ENCODE measurements at places on chromosomes 3 and 15.

- no peak for DNase-seq
These were observed 11.6 kb upstream of the NR2C2 start for GRCh38 chr3:14935592-14936345.

DNA sequence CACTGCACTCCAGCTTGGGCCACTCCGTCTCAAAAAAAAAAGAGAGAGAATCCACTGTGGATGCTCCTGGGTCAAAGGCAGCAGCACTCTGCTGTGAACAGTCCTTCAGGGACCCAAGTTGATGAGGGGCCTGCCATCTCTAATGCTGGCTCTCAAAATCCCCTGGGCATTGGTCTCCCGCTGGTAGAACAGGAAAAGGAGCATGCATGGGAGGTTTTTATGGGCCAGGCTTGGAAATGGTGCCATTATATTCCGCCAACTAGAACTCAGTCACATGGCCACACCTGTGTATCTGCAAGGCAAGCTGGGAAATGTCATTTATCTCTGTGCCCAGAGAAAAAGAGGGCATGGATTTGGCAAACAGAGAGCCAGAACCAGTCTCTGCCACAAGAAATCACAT lies 3.4 kb upstream of the DIS3L start:
- no peak for DNase-seq

GRCh38 chr3:174159604-174160003 lies 699.5 kb upstream of the NAALADL2 start:
- no peak for DNase-seq

- no peak for DNase-seq
These were observed 54.2 kb downstream of the MEIS2 start for GRCh38 chr15:37045859-37046740.

DNA sequence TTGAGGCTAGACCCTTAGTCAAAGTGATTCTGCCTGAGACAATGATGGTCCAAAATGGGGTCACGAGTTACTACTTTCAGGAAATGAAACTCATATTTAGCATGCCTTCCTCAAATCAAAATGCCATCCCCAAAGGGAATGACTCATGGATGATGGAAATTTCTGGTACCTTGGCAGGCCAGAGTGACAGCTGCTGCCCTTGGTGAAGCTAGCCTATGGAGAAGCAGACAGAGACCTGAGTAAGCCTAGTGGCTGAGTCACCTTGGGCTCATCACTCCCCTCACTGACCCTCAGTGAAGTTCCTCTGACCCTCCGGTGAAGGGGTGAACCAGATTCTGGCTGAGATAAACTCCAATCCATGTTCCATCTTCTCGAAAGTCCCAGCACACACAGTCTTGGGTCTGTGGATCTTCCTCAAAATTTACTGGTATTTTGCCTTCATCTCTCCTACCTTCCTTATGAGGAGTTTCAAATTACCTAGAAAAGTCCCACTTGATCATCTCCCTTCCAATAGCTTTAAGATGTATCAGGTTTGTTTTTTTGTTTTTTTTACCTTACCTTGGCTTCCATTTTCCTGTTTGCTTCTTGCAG lies 54.5 kb upstream of the ABHD17C start:
- no peak for DNase-seq

DNA sequence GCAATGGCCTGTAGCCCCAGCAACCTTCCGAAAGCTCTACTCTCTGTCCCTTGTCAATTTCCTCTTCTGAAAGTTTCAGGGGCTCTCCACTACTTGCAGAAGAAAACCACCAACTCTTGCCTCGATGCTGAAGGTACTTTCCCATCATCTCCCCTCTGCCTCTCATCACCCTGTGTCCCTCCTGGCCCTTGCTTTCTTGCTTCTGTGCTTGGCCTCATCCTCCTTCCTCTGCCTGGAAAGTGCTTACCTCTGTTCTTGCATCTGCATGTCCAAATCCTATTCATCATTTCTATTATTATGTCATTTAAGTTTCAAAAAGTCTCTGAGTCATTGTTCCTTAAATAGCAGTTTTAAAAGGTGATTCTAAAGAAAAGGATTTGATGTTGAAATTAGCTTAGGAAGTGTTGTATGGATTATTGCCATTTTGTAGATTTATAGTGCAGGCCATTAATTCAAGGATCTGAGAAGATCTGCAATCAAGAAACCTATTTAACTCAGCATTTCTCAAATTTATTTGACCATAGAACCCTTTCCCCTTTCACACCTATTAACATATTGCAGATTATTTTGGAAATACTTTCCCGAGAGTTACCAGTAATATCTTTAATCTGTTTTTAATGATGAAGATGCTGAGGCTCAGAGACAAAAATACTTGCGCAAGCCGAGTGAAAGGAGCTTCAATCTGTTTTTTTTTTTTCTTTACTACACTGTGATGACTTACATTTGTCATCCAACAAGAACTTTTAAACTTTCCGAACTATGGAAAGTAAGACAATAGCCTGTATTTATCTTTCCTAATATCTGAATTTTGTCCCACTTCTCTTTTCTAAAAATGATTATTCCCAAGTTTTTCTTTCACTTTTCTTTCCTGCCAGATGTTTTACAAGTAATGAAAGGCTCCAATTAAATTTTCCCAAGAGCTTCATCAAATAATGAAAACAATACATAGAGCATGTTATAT lies 22.3 kb upstream of the CFAP161 start:
- no peak for DNase-seq

DNA sequence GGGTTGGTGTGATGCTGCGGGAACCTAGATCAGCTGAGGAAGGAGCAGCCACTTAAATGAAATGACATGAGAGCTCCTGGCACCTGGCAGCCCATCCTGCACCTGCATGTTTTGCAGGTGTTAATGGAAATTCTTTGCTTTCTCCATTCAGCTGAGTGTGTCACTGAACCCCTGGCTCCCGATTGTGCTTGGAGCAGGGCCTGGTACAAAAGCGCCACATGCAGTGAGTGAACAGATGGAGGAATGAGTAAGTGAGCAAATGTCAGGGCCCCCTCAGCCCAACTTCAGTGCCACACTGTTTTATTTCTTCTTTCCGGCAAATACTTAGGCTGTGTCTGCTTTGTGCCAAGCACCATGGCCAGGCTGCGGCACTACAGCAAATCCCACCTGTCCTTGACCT lies 132.2 kb downstream of the ASB7 start:
- DNase-seq: no peak

DNA sequence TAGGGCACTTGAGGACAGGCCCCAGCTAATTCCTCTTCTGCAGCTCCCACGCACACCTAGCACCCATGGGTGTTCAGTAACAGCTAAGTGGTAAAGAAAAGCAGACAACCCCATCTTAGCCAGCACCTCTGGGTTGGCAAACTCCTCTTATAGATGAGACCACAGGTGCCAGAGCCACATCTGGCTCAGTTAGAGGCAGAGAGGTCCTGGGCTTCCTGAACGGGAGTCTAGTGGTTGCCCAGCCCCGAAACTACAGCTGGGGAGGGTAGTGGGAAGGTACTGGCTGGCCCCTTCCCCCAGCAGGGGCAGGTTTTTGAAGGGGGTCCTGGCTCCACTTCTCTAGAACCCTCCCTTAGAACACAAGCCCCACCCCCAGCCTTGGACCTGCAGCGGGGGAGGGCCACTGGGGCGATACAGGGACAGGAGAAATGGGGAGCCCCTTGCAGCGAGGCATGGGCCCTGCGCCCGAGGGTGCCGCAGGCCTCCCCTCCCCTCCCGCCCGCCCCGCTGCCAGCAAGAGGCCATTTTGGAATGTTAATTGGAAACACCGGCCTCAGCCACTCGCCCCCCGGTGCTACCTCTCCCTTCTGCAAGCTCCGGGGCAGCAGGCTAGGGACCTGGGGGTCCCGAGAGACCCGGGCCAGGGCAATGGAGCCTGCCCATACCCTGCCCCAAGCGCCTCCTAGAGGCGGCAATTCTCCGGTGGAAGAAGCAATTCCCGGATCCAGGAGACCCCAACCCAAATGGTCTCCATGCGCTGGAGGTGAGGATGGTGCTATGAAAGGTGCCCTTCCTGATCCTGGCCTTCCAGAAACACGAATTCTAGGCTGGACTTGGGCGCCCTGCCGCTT lies 1.5 kb downstream of the DUSP7 start:
- no peak for DNase-seq

GRCh38 chr3:66603151-66603611 lies 102.4 kb upstream of the LRIG1 start:
- DNase-seq: peak; percentile 50

DNA sequence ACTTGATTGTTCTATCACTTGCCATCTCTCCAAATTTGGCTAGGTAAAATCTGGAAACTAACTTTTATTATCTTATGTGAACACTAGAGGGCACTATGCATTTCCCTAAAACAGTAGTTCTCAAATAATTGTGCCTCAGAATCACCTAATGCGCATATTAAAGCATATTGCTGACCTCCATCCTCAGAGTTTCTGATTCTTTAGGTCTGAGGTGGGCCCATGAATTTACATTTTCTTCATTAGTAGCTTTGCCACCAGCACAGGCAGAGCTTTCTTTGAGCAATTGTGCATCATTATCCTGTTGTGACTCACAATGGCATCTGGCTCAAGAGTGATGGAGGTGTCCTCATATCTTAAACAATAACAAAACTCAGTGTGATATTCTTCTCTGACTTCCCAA lies 17.5 kb upstream of the BCHE start:
- peak; percentile 31 for DNase-seq
